ENCODE measurements at places on chromosomes 6 and 20. TPM values are rescaled to one million over a fixed set of nuclear protein-coding genes. Genes with fewer than 3 reads are reported as not detected.

DNA sequence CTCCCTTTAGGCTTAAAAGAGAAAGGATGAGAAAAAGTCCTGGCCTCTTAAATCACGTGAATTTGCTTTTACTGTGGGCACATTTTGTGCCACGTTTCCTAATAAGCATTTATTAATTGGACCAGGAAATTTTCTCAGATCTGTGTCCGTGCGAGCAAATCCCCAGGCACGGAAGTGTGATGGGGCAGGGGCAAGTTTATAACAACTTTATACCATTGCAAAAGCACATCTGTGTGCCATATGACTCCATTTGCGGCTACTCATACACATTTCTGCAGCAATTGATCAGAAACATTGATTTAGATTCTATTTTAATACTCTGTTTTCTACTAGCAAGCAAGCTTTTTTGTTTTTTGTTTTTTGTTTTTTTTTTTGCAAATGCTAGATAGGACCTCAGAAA lies 373.2 kb downstream of the TAF4 start:
- no peak for DNase-seq

DNA sequence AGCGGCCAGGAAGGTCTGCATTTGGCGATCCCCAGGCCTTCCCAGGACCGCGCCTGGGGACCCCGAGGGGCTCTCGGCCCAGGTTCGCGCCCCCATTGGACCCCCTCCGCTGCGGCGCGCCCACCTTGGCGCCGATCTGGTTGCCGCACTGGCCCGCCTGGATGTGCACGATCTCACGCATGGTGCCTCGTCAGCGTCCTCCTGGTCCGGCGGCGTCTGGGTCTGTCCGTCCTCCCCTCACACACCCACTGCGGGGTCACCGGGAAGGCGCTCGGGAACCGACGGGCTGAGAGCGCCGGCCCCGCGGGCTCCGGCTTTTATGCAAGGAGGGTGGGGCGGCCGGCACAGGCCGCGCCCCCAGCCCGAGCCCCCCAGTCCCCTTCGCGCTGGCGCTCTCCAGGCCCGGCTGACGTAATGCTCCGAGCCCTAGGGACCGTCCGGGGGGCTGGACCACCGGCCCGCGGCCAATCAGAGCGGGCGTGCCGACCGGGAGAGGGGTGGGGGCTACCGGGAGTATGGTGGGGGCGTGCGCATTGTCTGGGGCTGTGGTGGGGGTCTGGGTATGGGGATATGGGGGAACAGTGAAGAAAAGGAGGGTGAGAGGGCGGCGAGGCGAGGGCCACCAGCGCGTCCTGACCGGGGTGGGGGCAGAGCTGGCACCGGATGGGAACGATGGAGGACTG lies at the start of gene TUBB2B:
Gene TUBB2B, minus strand, starts transcription at position 291 of the 683 bp plus-strand sequence. Its CDS starts 110 bp downstream, at position 181.
- DNase-seq: peak; percentile 73

DNA sequence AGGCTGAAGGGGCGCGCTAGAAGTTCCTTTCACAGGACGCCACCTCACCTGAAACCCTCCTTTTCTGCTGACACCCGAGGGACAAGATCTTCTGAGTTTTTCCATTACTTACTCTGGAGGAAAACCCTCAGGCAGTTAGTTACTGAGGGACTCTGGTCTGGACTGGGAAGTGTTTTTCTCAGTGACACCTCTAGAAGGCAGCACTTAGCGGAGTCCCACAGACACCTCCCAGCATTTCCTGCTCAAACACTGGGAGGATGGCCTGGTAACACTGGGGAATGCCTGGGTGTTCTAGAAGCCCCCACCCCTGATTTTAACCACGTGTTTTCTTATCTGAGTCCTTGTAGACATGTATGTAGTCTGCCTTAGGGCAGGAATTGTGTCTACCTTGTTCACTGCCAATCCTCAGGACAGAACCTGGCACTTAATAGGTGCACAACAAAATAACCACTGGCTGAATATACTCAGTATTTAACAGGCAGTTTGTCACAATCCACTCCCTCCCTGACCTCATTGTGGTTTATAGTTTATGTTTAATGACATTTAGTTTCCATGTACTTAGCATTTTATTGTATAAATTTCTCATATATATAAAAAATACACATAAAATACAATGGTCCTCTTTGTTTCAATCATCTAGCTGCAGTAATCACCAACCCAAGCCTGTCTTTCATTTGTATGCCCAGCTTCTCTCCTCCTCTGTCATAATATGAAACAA lies 4.8 kb downstream of the GSTA3 start:
- peak; percentile 10 for DNase-seq

- DNase-seq: no peak
These were observed 422.9 kb upstream of the AGPAT4 start for GRCh38 chr6:161696801-161697200.

DNA sequence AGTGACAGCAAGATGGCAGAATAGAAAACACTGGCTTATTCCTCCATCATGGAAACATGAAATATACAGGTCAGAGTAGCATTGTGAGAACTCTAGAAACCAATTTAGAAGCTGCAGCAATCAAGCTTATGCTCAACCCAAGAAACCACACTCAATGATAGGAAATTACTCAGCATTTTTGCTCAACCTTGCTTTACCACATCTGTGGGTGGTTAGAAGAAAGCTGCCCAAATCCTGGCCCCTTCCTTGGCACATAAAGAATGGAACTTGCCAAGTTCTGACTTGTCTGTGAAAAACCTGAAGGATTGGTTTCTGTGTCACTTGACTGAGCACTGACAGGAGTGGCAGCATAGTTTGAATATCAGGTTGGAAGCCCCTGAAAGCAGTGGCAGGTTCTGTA lies 108.0 kb upstream of the MOCS1 start:
- DNase-seq: no peak

GRCh38 chr6:10391799-10392198 lies 23.1 kb downstream of the TFAP2A start:
- DNase-seq: no peak

Gene SPDEF
- not detected for total RNA-seq

Gene MAFB
- total RNA-seq: not detected

Gene ZC3H12D
- total RNA-seq: not detected

Gene HLA-DOB
- 0.10 TPM for total RNA-seq

Gene LY6G6F
- not detected for total RNA-seq

Gene CYP39A1
- 2.6 TPM for total RNA-seq

Gene CCN6
- not detected for total RNA-seq

Gene GRM1
- 0.13 TPM for total RNA-seq

All from SJCRH30 (cell line).